Progenitor cell of endocrine pancreas (in vitro differentiated cells): ENCODE measurements at places on chromosomes 5 and 9.
A peak's percentile ranks its signal among the peaks of the same experiment; 100 is the strongest.

- DNase-seq, result no peak
Observed at GRCh38 chr5:128350705-128351104, 187.3 kb downstream of the FBN2 start.

DNA sequence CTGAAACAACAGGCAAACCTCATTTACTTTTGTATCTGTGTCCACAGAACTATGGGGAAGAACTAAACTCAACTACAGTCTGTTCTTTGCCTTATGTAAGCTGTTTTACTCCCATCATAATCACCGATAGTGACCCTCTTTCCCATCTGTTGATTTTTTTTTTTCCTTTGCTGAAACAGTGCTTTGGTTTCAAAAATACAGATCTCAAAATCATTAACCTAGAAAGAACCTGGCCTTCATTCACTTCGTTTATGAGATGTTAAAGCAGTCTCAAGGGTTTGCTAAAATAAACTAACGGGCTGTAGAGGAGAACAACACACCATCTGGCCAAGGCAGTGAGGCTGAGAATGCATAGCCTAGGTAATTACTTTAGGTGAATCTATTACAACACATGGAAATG, 706.6 kb upstream of the ZNF608 start:
- no peak for DNase-seq

DNA sequence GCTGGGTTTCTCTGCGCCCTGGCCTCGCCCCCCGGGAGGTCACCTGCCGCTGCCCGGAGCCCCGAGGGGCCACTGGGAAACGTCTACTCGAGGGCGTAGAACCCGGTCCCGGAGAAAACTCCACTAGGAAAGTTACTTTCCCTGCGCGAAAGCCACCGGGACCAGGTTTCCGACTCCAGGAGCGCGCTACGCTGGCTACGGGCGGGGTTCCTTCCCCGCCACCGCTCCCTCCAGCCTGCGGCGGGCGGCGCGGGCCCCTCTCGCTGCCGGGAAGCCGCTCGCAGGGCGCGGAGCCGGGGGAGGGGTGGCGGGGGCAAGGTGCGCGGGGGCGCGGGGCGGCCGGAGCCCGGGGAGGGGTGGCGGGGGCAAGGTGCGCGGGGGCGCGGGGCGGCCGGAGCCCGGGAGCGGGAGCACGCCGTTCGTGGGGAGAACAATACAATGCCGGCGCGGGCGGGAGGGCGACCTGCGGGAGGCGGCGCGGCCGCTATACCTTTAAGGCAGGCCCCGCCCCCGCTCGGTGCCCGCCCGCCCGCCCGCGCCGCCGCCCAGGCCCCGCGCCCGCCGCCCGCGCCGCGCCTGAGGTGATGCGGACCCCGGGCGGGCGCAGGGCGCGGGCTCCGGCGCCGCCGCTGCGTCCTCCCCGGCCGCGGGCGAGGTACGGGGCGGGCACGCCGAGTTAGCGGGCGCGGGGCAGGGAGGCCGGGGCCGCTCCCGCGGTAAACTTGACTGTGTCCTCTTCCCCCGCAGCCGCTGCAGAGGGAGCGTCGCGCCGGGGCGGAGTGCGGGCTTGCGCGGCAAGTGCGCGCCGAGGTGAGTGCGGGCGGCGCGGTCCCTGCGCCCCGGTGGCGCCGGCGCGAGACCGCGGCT, 278.1 kb downstream of the AOPEP start:
- DNase-seq, result peak; percentile 51

DNA sequence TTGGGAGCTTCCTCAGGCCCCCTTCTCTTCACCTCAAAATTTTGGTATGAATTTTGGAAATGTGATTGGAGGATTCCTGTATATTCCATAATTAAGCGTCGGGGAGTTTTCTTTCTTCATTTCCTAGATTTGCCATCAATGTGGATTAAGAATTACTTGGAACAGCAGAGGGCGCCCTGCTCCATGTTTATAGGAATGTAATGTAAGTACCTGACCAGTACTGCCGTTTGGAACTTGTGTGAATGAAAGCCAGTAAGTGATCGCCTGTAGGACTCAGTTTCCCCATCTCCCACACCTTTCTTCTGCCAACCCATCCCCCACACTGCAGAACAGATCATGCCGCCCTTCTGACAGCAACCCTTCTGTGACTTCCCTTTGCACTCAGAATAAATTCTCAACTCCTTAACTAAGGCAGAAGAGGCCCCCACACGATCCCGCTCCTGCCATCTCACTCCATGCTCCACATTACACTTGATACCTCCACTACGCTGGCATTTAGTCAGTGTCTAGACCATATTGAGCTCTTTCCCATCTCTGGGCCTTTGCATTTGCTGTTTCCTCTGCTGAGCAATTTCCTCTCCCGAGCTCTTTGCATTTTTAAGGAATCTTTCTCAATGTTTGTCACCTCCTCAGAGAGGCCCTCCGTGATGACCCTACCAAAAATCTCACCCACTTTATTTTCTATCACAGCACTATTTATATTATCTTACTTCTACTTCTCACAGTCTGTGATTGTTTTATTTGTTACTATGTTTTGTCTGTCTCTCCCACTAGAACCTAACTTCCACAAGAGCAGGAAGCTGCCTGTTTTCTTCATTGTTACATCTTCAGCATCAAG, 79.5 kb upstream of the HTR4 start:
- peak; percentile 62 for DNase-seq

GRCh38 chr5:14110196-14110595, 32.9 kb upstream of the TRIO start:
- DNase-seq, result no peak

- DNase-seq, result no peak
Observed at GRCh38 chr9:68697851-68698250, 7.2 kb upstream of the PIP5K1B start.

- no peak for DNase-seq
Observed at GRCh38 chr5:138981586-138981985, 106.5 kb upstream of the LRRTM2 start.

- DNase-seq, result no peak
Observed at GRCh38 chr5:36028816-36029465, 37.7 kb downstream of the UGT3A2 start.

DNA sequence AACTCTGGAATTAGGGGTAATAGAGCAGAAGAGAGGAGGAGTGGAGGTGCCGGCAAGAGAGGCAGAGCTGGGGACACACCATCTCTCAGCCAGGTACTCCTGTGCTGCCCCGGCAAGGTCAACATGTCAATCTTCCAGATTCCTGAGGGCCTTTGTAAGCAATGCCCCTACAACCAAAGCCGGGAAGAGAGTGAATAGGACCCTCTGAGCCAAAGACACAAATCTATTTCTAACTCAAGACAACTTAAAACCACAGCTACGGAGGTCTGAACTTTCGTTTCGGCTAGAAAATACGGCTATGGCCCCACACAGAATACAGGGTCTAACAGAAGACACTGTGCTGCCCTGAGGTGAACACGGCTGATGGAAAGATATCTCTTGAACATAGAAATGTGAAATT, 66.6 kb downstream of the SERINC5 start:
- DNase-seq, result no peak

- DNase-seq, result no peak
Observed at GRCh38 chr5:64570395-64570996, 64.7 kb downstream of the RGS7BP start.

- DNase-seq, result no peak
Observed at GRCh38 chr5:61599370-61600122, 267.5 kb downstream of the ZSWIM6 start.

- DNase-seq, result no peak
Observed at GRCh38 chr5:74493411-74493810, 147.1 kb downstream of the ENC1 start.

- DNase-seq, result no peak
Observed at GRCh38 chr9:121388140-121388905, 18.3 kb upstream of the STOM start.

DNA sequence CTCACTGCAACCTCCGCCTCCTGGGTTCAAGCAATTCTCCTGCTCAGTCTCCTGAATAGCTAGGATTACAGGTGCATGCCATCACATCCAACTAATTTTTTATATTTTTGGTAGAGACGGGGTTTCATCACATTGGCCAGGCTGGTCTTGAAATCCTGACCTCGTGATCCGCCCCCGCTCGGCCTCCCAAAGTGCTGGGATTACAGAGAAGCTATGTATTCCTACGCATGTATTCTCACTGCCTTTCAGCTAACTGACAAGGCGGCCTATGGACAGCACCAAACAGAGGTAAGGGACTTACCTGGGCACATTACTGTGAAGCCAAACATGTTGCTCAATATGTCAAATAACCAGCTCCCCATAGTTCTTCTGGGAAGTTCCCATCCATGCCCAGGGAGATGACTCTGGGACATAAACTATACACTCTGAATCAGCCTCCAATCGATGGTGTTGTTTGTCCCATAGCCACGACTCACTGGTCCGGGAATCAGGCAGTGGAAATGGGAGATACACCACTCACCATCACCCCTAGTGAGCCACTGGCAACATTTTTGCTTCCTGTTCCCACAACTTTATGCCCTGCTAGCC, 114.6 kb downstream of the SYK start:
- no peak for DNase-seq

GRCh38 chr5:100898504-100899346, 4.4 kb downstream of the ST8SIA4 start:
- no peak for DNase-seq

- DNase-seq, result no peak
Observed at GRCh38 chr5:11525020-11525419, 379.2 kb downstream of the CTNND2 start.

DNA sequence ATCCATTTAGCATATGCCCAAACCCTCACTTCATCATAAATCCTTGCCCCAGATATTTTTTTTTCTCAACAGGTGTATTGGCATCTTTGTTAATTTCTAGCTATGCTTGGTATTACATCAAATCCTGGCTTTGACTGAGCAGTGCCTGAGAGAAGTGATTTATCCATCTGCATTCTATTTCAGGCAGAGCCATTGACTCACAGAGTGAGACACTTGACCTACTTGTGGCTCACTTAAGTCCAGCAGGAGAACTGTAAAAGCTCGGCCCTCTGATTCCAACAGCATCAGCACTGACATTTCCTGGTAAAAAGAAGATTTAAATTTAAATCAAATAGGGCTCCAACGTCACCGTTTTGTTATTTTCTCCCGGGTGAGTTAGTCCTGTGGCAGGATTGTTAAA, 93.4 kb downstream of the PLK2 start:
- no peak for DNase-seq

DNA sequence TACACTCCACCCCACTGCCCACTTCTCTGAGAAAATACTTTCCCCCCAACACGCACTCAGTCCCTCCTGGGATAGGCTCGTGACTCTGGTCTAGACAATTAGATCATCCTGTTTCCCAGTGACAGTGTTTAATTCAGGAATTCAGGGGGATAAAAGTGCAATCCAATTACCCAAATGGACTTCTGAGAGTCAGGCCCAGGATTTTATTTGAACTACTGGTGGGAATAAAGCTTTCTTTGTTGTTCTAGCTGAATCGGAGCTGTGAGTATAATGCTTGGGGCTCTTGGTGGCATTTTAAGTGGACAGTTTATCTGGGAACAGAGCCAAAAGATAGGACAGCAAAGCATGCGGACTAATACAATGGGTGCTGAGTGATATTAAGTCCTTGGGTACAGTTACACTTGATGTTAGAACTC, 683.3 kb downstream of the MAT2B start:
- DNase-seq, result no peak

DNA sequence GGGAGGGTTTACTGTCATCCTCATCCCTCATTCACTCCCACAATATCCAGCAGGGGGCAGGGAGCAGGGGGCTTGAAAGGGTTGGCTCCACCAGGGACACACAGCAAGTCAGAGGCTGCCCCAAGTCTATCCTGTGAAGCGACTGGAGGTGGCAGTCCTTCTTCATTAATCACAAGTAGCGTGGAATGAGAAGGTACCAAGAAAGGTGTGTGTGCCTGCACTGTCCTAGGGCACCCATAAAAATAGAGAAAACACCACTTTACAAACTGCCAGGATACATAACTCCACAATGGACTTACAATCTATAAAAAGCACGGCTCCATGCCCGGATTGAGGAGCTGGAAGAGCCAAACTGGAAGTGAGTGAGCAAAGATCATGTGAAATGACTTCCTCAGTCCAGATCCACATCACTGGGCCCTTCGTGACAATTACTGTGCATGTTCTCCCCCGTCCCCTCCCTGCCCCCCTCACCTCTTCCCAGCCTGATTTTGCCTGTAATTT, 183.9 kb downstream of the SLIT3 start:
- no peak for DNase-seq

GRCh38 chr9:14398473-14398872, 84.5 kb upstream of the NFIB start:
- DNase-seq, result no peak

DNA sequence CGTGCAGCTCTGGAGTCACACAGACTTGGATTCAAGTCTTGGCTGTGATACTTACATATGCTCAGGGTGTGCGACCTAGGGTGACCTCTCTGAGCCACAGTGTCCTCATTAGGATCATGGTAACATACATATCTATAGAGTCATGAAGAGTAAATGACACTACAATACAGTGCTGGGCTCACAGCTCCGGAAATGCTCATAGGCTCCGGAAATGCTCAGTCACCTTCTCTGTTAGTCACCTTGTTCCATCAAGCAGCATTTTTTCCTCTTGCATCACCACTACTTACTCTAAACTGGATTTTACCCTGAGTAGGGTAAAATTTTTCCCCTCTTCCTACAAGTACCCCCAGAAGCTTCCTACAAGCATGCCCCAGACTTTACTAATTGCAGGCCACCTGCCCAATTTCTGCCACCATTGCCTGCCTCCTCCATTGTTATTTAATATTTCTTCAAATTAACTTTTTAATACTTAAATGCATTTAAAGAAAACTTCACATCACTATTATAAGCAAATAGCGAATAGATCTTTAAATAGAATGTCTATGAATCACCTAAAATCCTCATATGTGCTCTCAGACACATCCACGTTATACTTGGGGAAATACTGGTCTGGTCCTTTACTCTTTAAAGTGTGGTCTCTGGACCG, 147.6 kb upstream of the SPRY4 start:
- DNase-seq, result no peak

DNA sequence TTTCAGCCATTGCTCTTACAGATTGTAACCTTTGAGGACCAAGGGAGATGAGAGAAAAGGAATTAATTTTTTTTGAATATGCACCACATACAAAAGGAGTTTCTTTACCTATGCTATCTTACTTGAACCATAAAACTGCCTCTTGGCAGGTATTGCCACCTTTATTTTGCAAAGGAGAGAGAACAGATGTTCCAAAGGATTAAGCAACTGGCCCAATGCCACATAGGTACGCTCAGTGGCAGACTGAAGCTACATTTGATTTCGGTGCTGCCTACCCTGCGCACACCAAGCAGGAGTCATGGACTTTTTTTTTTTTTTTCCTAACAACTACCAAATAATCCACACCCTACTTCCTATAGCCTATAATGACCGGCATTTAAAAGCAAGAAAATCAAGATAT, 43.1 kb downstream of the SAXO1 start:
- DNase-seq, result no peak

- DNase-seq, result no peak
Observed at GRCh38 chr9:107131108-107131799, 151.8 kb upstream of the RAD23B start.

- DNase-seq, result no peak
Observed at GRCh38 chr9:98021306-98022040, 35.1 kb upstream of the NANS start.

- no peak for DNase-seq
Observed at GRCh38 chr5:106397700-106398099, 1273.0 kb downstream of the EFNA5 start.

- no peak for DNase-seq
Observed at GRCh38 chr9:128323212-128323730, 632 bp downstream of the COQ4 start.

GRCh38 chr5:155332618-155333017, 319.1 kb downstream of the KIF4B start:
- DNase-seq, result no peak

GRCh38 chr9:85508616-85509015, 233.1 kb downstream of the AGTPBP1 start:
- DNase-seq, result no peak
